Hematopoietic multipotent progenitor cell treated with erythropoietin and hydrocortisone succinate and interleukin-3 and kit ligand, for 17 days (in vitro differentiated cells): ENCODE measurements at places on chromosomes 3 and 15.

GRCh38 chr3:133413161-133414020, 13.5 kb downstream of the BFSP2 start:
- DNase-seq, result no peak

- peak; percentile 49 for DNase-seq
Observed at GRCh38 chr3:186849374-186849975, 7.0 kb downstream of the ADIPOQ start.

GRCh38 chr3:10447527-10448260, 57.7 kb downstream of the ATP2B2 start:
- DNase-seq, result no peak

- no peak for DNase-seq
Observed at GRCh38 chr3:34015204-34016142, 217.0 kb downstream of the PDCD6IP start.

DNA sequence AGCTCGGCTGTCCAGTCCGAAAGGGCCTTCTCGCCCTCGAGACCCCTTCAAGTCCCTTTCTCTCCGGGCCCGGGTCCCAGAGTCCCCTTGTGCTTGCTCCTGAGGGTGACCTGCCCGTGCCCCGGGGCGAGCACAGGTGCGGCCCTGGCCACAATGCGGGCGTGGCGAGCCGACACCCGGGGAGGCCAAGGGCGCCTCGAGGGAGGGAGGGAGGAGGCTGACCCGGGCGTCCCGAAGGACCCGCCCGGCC, 810 bp upstream of the MEF2A start:
- no peak for DNase-seq

DNA sequence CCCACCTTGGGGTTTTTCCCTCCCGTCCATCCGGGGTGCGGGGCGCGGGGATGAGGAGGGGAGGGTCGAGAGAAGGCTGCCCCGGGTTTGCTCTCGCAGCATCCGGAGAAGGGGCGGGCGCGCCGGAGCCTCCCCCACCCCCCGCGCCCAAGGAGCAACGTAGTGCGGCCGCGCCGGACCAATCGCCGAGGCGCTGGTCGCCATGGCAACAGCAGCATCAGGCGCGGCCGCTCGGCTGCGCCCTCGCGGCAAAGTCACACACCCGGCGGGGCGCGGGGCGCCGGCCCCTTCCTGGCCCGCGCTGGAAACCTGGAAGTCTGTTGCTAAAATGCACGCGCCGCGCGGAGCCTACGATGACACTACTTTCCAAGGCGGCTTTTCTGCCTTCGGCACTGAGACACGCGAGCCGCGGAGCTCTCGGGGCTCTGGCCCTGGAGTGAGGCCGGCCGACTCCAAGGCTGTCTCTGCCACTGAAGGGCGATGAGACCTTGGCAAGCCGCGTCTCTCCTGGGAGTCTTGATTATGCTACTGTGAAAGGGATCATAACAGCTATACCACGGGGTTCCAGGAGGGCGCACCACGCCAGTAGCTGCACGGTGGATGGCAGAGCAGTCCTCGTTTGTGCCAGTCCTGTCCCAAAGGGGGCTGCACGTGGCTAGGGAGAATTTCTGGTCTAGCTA, at the start of gene IQSEC1:
IQSEC1 (minus strand) TSS at position 104 of the 680 bp plus-strand sequence. CDS start 415 bp downstream, outside the sequence.
- DNase-seq, result no peak

GRCh38 chr3:50380405-50381085, 21.2 kb upstream of the TMEM115 start:
- no peak for DNase-seq

DNA sequence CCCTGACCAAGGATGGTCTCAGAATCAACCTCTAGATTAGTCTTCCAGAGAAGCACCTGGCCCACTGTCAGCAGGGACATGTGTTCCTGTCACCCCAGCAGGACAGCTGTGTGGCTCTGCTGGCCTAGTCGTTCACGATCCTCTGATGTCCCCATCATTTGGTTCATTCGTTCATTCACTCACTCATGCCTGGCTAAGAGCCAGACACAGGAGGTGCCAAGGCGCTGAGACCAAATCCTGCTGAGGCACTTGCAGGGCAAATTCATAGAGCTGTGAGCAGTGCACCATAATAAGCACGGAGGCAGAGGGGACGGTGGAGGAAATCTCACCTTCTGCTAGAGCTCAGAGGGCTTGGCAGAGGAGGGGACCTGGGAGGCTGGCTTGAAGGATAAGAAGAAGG, 49.9 kb upstream of the FGD5 start:
- no peak for DNase-seq

GRCh38 chr15:74727727-74728126, 2.4 kb upstream of the CYP1A1 start:
- DNase-seq, result no peak

DNA sequence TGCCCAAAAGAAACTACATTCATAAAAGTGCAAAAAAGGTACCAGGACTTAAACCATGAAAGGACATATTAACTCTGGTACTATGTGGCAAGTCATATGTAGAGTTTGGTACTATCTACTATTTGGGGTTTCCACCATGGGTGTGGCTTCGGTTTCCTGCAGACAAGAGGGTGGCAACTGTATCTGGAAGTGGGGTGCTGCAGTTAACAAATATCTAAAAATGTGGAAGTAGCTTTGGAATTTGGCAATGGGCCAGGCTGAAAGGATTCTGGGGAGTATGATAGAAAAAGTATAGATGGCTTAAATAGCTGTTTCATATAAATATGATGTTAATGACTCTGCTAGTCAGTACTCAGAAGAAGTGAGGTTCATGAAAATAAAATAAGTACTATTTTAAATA, 44.0 kb downstream of the PLSCR2 start:
- no peak for DNase-seq

- DNase-seq, result no peak
Observed at GRCh38 chr3:50323092-50323600, 601 bp upstream of the HYAL2 start.

DNA sequence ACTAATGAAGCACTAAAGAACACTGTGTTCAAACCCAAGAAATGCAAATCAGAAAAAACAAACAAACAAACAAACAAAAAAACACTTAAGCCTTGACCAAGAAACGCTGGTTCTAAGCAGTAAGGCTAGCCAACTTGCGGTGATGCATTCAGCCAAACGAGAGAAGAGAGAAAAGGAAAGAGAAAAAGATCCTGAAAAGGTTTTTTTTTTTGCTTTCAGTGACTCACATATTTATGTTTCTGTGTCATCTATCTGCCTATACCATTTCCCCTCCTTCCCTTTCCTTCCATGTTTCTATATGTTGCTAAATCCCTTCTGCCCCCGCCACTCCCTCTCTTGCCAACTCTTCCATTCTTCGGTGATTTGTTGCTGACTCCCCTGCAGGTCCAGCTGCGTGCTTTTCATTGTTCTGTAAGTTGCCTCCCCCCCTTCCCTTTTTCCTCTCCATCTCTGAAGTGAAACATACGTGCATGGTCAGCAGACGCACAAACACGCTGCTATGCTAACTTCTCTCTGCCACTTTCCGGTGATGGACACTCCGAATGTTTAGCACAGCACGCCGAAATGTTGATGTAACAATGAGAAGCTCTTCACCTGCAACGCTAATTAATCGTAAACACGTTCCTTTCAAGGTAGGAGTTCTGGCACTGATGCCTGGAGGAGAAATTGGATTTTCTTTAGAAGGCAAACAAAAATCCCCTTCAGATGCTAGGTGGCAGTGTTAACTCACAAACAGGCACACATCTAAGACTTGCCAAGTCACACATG, 154.4 kb downstream of the TUSC7 start:
- no peak for DNase-seq

GRCh38 chr3:14678015-14678503, 3.1 kb downstream of the C3orf20 start:
- DNase-seq, result no peak

GRCh38 chr3:32978331-32978730, 26.9 kb downstream of the CCR4 start:
- no peak for DNase-seq

DNA sequence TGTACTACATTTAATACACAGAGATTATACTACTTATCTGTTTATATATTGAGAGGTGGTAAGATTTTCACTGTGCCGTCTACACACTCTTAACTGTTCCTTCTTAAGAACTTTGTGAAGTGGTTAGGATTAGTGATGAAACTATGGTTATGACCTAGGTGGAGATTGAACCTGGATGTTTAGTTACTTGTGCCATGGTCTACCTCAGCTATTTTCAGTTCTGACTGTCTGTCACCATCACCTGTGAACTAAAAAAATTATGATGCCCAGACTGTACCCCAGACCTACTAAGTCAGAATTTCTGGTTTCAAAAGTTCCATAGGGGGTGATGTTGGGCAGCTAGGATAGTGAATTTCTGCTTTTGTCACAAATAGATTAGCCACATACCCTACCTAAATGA, 6.4 kb downstream of the RASA2 start:
- DNase-seq, result no peak

DNA sequence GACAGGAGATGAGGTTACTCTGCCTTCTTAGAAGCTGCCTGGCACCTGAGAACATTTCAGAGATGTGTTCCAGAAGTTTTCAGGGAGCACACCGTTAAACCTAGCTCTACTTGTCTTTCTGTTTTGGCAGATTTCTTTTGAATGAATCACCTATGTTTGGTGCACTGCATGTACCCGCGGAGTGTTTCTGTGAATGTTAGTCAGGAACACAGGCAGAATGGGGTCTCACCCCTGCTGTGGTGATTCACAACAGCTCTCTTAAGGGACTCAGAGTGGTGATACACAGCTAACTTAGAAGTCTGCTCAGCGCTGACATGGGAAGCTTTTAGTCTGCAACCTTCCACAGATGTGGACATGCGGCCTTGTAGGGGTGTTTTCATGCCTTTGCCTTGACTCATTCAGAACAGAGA, 24.0 kb downstream of the TSEN2 start:
- DNase-seq, result no peak

DNA sequence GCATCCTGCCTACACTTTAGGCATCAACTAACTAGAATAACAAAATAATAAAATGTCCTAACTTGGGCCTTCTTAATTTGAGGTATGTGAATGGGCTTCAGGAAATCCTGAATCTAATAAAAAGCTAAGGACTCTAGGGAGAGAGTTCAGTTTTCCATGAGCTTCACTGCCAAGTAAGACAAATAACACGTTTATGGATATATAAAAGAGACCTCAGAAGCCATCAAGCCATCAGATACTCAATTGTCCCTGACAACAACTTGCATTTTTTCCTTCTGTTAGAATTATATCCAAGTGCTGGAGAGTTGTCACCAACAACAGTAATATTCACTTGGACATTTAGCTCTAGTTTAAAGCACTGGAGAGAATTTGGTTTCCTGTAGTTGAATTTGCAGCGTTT, 102.4 kb upstream of the IGSF10 start:
- DNase-seq, result no peak

DNA sequence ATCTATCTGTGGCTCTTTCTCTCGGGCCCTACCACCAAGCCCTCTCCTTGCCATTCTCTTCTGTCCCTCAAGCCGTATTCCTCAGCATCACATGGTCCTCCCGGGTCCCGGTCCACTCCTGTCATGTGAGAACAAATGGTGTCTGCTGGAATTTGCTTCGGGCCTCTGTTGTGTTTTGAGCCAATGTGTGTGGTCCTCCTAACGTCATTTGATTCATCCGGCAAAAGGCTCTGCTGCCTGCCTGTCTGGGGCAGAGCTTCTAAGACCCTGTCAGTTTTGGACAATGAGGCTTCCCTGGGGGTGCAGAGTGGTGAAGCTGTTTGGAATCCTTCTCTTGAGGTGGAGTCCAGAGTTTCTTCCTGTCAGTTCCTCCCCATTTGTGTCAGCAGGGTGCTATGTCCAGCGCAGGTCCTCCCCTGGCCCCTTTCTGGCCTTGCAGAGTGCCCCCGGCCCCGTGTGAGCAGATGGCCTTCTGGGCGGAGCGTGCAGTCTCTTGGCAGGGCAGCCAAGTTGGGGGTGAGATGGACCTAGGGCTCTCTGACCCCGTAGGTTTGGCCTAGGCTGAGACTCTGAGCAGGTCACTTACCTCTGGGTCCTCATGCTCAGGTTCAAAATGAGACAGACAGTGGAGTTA, 93.6 kb downstream of the APBA2 start:
- DNase-seq, result no peak

DNA sequence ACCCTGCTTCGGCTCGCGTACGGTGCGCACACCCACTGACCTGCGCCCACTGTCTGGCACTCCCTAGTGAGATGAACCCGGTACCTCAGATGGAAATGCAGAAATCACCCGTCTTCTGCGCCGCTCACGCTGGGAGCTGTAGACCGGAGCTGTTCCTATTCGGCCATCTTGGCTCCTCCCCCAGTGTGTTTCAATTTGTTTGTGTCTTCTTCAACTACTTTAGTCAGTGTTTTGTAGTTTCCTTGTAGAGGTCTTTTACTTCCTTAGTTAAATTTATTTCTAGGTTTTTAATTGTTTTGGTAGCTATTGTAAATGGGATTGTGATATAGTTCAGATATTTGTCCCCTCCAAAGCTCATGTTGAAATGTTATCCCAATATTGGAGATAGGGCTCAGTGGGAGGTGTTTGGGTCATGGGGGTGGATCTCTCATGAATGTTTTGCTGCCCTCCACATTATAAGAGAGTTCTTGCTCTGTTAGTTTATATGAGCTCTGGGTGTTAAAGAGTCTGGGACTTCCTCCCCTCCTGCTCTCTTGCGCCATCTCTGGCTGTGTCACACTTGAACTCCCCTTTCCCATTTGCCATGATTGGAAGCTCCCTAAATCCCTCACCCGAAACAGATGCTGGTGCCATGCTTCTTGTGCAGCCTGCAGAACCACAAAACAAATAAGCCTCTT, 304.4 kb downstream of the DOCK3 start:
- no peak for DNase-seq

DNA sequence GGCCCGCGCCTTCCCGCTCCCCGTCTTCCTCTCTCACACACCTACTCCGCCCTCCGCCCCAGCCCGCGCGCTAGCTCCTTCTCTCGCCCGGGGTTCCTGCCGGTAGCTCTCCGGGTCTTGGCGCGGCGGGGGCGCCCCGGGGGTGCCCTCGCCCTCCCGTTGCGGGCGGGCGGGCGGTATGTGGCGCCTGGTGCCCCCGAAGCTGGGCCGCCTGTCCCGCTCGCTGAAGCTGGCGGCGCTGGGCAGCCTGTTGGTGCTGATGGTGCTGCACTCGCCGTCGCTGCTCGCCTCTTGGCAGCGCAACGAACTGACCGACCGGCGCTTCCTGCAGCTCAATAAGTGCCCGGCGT, 507 bp downstream of the DIPK2A start:
- no peak for DNase-seq

DNA sequence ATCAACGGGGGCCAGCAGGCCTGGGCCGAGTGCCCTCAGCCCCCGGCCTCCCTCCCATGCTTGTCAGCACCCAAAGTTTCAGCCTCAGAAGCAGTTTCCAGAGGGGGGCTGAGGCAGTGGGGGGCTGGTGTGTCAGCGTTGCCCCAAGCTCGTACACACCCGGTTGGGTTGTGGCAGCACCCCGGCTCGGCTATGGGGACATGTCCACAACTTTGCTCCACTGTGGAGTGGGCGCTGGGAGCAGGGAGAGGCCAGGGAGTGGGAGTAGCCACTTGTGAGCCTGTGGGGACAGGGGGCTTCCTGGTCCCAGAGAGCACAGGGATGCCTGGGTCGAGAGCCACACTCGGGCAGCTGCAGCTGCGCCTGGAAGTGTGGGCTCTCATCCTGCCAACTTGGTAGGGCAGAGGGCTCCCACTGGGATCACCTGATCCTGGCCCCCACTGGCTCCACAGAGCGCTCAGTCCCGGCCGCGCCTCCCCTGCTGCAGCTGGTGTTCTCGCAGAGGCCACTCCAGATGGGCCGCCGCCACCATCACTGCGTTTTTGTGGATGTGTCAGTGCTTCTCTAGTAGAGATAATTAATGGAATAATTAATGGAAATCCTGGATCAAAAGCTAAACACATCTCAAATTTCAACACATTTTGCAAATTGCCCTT, 75.1 kb downstream of the NR1D2 start:
- DNase-seq, result no peak

- no peak for DNase-seq
Observed at GRCh38 chr3:190042558-190042957, 78.1 kb downstream of the P3H2 start.

GRCh38 chr3:8507496-8507895, 5.9 kb downstream of the LMCD1 start:
- no peak for DNase-seq

GRCh38 chr3:40580494-40581091, 55.8 kb downstream of the ZNF621 start:
- peak; percentile 51 for DNase-seq
